ENCODE measurements at places on chromosomes 7 and 10.
A peak's percentile ranks its signal among the peaks of the same experiment; 100 is the strongest.

- DNase-seq, result peak; percentile 7
Measured at GRCh38 chr10:5142199-5142598, 42.8 kb downstream of the AKR1C8 start.

DNA sequence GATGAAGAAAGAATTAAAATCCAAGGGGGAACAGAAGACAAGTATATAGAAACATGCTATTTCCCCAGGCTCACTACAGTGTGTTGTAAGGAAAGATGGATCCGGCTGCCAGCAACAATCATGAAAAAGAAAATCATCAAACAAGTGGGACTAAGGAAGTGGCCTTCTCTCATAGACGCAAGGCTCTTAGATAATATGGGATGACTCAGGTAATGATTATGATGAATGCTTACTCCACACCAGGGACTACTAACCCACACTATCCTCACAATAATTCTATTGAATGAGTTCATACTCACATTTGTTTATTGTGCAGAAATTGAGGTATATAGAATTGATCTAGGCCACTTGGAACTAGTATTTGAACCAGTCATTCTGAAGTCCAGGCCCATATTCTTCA is 111.2 kb upstream of the BET1 start:
- no peak for DNase-seq

DNA sequence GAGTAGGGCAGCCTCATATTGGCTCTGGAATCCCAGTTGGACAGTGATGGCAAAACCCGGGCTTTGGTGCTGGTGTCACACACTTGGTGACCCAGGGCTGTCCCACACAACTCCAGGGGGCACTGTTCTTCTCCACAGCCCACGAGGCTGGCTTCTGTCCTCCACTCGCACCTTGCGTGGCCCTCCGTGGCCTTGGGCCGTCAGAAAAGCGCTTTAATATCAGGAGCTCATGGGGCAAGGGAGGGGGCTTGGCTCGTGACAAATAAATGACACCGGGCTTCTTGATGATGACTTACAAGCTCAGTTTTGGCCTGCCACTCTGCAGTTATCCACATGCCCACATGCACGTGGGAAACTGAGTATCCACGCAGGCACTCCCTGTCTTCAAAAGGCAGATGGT is 8.1 kb downstream of the DOCK1 start:
- DNase-seq, result no peak

- DNase-seq, result no peak
Measured at GRCh38 chr7:15446722-15447121, 115.1 kb downstream of the AGMO start.

DNA sequence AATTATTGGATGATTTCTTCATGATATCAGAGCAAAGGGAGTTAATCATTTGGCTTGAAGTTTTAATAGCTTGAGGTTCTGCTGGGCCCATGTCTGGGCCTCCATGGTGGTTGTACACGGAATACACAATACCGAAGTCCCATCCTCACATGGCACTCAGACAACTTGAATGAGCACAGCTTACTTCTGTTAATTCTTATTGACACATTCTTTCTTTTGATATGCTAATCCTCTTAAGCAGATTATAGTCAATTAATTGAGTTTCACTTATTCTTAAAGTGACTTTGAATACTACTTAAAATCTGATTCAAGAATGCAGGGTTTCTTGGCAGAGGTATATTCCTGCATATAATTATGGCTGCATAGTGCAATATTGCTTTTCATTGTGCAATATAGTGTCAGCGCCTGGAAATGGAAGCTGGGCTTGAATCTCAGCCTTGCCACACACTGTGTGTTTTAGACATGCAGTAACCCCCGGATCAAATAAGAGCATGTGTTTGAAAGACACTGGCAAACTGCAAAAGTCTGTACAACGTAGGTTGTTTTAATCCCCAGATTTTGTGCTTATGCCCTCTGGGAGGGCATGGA is 543.5 kb upstream of the ADARB2 start:
- no peak for DNase-seq

DNA sequence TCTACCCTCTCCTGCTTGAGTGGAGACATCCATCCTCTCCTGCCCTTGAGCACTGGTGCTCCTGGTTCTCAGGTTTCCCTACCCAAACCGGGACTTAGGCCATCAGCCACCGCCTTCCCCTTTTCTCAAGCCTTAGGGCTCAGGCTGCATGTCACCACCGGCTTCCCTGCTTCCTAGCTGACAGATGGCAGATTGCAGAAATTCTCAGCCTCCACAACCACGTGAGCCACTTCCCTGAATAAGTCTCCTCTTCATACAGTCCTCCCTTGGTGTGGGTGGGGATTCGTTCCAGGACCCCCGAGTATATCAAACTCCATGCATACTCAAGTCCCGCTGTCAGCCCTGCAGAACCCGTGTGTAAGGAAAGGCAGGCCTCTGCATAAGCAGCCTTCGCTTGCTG is 203.5 kb upstream of the ZNF32 start:
- no peak for DNase-seq

GRCh38 chr10:43264965-43265798 is 1.7 kb downstream of the RASGEF1A start:
- DNase-seq, result no peak

- DNase-seq, result no peak
Measured at GRCh38 chr10:61404751-61405150, 48.4 kb downstream of the TMEM26 start.

DNA sequence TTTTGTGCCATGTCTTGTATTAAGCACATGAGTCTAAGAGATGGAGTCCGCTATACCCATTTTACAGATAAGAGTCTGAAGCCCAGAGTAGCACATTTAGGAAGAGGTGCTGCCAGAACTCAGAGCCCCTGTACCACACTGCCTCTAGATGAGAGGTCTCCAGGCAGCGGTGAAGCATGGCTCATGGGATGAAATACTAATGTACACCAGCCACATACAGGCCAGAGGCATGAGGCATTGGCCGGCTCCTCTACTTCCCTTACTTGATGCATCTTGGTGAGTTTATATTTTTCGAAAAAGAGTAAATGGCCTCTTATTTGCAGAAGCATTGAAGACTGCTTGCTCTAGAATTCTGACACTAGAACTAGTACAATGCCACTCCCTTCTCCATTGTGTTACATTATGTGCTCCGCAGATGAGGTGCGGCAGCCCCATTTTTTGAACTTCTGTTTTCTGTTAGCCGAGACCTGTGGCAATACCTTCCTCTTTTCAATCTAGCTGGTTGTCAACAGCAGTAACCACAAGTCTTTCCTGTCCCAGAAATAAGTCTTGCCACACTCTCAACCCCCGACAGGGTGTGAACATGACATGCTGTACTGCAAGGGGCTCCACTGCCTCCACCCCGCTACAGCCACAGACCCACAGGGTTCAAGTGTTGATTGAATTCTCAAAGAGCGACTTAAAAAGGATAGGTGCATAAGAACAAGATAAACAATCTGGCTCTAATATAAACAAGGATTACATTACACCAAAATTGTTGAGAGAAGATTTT is 145.3 kb downstream of the CELF2 start:
- no peak for DNase-seq

DNA sequence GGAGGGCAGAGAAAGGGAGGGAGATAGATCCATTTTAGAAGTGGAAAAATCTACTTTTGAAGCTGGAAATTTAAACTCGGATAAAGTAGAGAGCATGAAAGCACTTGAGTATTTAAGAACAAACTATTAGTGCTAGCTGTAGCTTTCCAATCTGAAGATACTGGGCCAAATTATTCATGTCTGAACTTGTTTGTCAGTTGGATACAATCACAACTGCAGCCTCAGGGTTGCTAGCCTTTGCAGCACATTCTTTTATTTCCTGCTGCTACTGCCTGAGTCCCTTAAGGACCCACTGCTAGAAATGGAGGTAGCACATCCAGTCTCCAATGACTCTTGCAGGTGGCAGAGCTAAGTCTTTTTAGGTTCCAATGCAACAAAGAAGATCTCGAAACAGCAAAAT is 8.3 kb upstream of the SLC25A13 start:
- DNase-seq, result no peak

DNA sequence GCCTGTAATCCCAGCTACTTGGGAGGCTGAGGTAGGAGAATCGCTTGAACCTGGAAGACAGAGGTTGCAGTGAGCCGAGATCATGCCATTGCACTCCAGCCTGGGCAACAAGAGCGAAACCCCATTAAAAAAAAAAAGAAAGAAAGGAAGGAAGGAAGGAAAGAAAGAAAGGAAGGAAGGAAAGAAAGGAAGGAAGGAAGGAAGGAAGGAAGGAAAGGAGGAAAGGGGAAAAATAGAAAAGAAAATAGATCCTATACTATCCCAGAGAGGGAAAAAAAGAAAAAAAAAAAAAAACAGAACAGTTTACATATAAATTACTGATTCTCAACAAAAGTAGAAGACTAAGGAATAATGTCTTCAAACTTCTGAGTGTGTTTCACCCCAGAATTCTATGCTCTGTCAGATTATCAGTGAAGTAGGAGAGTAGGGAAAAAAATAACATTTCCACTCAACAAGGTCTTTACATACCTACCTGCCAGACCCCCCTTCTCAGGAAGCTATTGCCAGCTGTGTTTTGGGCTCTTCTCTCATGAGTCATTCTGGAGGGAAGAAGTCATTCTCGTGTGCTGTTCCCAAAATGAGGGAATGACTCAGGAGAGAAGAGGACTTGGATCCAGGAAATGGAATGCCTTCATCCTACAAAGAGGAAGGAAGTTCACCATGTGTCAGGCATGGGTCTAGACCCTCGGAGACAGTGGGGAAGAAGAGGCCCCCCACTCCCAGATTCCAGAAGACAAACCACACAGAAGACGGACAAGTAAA is 20.9 kb downstream of the RGS10 start:
- no peak for DNase-seq

DNA sequence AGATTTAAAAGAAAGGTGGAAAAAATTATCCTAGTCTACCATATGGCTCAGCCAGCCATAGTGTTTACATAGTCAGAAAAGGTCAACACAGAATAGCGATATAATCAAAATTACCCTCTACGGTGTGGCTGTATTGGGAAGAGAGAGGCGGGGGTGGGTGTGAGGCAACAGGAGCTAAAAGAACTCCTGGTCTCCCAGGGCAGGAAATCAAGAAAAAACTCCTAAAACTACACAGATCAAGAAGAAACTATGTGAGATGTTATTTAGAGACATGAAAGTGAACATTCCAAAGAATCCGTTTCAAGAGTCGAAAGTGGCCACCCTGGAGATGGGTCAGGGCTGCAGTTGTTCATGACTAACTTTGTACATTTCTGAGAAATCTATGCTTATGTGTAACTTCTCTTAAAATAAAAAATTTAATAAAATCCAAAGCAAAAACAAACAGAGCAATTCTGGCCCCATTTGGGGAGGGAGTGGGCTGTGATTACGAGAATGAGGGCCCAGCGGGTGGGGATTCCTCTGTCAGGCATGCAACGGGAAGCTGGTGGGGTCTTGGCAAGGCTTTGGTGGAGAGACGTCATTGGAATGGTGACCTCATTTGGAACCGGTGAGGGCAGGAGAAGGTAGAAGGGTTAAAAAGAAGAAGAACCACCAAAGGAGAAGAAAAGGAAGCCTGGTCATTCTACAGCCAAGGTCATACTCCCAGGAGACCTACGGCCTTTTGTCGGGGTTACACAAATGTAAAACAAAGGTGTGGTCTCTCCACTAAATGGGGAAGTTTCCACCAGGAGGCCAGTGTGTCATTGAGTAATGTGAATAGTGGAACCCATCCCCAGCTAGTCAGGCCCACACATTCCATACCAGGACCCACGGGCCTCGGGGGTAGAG is 71.2 kb upstream of the DUSP5 start:
- no peak for DNase-seq

GRCh38 chr7:154373956-154374355 is 321.8 kb downstream of the DPP6 start:
- no peak for DNase-seq

DNA sequence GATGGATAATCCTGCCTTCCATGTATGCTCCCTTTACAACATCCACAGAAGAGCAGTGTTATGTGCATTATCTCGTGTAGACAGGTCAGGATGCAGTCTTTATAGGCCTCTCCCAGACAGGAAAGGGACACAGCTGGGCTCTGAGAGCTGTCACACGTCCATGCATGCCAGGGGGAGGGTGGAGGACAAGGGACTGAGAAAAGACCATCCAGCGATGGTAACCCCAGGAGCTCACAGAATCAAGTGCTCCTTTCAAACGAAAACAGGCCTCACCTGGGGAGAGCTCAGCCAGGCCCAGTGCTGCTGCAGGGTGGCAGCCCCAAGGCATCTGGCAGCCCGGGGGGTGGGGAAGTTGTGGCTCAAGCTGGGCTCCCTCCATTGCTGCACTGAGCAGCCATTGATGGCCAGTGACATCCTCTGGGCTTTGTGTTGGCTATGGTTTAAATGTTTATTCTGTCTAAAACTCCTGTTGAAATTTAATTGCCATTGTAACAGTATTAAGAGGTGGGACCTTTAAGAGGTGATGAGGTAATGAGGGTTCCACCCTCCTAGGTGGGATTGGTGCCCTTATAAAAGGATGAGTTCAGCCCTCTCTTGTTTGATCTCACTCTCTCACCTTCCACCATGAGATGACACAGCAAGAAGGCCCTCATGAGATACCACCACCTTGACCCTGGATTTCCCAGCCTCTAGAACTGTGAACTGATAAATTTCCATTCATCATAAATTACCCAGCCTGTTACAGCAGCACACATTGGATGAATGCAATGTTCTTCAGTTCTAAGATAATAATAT is 15.7 kb downstream of the JCAD start:
- DNase-seq, result no peak

GRCh38 chr7:6628045-6628444 is 9.1 kb upstream of the ZNF316 start:
- no peak for DNase-seq

GRCh38 chr10:84605802-84606201 is 277.4 kb downstream of the CCSER2 start:
- DNase-seq, result no peak

GRCh38 chr10:17668435-17669184 is 24.7 kb downstream of the STAM start:
- DNase-seq, result no peak

- no peak for DNase-seq
Measured at GRCh38 chr10:124306922-124307371, 111.8 kb downstream of the OAT start.

DNA sequence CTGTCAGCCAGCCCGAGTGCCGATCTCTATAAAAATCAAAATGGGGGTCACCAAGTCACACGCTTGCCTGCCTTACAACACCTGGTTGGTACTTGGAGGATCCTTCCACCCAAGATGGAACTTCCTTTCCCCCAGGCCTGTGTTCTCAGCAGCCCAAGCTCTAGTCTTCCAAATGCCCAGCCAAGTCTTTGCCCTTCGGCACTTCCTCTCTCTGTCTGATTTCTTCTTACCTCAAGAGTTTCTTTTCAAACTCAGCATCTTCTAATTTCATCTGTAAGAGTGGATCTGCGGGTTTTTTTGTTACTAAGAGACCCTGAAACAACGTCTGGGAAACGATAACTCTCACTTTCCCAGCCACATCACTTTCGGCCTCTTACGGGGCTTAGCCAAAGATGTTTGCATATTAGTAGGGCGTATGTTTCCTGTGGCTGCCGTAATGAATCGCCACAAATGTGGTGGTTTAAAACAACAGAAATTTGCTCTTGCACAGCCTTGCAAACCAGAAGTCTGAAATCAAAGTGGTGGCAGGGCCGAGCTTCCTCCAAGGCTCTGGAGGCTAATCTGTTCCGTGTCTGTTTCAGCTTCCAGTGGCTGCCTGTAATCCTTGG is 219.9 kb downstream of the TCF7L2 start:
- DNase-seq, result no peak
